Activated CD8-positive, alpha-beta memory T cell treated with anti-CD3 and anti-CD28 coated beads for 24 hours (primary cell): ENCODE measurements at places on chromosomes 2 and 18.

DNA sequence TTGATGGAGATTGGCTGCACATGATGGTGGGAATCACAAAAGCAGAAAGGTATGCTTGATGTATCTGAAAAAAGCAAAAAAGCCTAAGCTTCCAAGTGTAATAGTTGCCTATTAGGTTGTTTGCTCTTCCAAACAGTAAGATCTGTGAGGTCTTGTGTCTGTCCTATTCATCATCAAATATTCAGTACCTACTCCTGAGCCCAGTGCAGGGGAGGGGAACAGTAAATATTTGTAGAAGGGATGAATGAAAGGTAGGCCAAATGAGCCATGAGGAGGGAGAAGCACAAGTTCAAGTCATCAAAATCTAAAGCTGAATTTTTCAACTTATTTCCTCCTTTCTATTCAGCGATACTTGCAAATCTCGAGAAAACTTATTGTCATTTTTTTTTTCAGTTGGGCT, 153.2 kb upstream of the ETAA1 start:
- DNase-seq = no peak

- DNase-seq = no peak
Measured at GRCh38 chr2:238119756-238120462, 18.6 kb upstream of the KLHL30 start.

- DNase-seq = no peak
Measured at GRCh38 chr18:43533371-43533770, 256.1 kb upstream of the SYT4 start.

GRCh38 chr2:187017438-187017837, 168.5 kb upstream of the ZSWIM2 start:
- no peak for DNase-seq

GRCh38 chr2:229798446-229799155, 84.2 kb upstream of the DNER start:
- DNase-seq = no peak
